Germinal center (tissue), 1 donor: ENCODE measurements at places on chromosomes 5 and 9.

DNA sequence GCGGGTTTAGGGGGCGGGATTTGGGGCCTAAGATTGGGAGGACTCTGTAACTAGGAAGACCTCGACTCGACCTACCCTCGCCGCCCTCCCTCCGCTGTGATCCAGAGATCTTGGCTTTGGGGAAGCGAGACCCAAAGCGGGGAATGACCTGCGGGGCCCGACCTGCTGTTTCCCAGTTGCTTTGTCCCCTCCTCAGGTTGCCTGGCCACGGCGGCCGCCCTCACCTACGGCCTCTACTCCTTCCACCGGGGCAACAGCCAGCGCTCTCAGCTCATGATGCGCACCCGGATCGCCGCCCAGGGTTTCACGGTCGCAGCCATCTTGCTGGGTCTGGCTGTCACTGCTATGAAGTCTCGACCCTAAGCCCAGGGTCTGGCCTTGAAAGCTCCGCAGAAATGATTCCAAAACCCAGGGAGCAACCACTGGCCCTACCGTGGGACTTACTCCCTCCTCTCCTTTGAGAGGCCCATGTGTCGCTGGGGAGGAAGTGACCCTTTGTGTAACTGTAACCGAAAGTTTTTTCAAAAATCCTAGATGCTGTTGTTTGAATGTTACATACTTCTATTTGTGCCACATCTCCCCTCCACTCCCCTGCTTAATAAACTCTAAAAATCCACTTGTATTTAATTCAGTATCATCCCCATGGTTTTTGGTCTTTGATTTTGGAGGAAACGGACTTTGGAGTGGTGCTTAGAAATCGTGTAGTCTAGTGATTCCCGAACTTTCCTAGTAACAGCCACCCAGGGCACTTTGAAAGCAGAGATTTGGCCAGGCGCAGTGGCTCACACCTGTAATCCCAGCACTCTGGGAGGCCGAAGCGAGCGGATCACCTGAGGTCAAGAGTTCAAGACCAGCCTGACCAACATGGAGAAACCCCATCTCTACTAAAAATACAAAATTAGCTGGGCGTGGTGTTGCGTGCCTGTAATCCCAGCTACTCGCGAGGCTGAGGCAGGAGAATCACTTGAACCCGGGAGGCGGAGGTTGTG, 878 bp downstream of the HIGD2A start:
- DNase-seq, result no peak

DNA sequence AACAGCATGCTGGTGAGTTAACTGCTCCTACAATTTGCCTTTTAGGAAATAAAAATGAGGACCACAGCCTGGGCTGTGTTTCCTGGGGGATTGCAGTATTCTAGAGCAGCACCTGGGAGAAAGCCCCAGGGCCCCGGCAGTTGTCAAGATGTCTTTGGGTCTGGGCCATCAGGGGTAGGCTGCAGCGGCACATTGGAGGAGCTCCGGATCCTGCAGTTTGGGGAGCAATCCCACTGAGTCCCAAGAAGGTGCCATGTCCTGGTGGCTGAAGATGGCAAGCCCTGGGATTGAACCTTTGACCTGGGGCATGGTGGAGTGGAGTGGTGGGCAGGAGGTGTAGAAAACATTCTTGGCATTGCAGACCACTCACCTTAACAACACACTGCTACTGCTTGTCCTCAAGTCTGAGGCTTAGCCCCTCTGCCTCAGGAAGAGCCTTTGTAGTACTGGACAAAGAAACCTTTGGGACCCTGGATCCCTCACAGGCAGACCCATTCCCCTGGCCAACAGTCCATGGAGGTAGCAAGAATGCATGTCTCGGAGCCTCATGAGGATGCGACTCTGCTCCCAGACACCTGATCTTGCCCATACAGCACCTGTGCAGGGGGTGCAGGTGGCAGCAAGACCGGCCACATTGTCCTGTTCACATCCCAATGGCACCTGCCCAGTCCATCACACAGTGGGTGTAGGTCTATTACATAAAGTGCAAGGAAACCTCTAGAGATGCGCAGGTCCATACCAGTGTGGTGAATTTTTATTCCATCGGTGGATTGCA, 159.1 kb upstream of the IRX2 start:
- no peak for DNase-seq

- no peak for DNase-seq
Measured at GRCh38 chr9:90018688-90019087, 413.9 kb downstream of the GADD45G start.

GRCh38 chr9:7907551-7908337, 108.2 kb upstream of the DMAC1 start:
- DNase-seq, result no peak

DNA sequence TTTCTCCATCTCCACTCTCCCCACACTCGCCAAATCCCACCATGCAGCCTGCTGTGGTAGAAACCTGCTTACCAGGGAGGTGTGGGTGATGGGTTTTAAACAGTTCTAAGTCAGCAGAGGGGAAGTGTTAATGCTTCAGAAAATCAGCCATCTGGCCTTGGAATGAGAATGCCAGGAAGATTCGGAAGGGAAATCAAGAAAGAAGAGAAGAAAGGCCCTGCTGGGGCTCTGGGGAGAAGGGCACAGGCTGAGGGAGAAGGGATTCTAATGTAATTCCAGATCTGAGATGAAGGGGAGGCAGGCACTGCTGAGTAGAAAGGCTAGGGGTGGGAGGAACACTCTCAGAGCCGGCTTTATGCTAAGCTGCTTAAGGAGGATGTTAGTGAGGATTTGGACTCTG, 434.7 kb upstream of the DMAC1 start:
- DNase-seq, result no peak

- DNase-seq, result no peak
Measured at GRCh38 chr5:130138406-130139045, 234.3 kb downstream of the CHSY3 start.

GRCh38 chr9:120774719-120775118, 18.5 kb downstream of the FBXW2 start:
- no peak for DNase-seq

- DNase-seq, result no peak
Measured at GRCh38 chr9:123643518-123643917, 286.4 kb downstream of the DENND1A start.

DNA sequence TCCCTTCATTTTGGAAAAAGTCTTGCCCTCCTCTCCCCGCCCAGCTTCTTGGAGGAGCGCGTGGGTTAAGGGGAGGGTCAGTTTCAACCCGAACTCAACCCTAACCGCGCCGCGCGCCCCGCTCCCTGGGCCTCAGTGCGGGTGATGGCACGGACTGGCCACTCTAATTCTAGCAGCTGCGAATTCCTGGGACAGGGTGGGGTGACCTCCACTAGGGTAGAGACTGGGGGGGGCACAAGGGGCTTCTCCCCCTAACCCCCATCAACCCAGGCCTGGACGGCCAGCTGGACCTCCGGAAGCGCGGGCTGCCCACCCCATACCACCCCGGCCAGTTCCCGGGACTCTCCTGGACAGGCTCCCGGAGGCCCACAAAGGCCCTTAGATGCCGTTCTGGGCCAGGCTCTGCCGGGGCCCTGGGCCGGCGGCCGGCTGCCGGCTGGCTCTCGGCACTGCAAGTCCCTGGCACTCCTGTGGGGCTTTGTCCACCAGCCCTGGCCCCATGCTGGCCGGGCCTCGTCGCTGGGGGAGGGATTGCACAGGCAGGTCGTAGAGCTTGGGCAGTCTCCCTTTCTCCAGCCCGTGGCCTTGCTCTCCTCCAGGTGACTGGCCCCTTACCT, 7.2 kb upstream of the PSD2 start:
- DNase-seq, result no peak

DNA sequence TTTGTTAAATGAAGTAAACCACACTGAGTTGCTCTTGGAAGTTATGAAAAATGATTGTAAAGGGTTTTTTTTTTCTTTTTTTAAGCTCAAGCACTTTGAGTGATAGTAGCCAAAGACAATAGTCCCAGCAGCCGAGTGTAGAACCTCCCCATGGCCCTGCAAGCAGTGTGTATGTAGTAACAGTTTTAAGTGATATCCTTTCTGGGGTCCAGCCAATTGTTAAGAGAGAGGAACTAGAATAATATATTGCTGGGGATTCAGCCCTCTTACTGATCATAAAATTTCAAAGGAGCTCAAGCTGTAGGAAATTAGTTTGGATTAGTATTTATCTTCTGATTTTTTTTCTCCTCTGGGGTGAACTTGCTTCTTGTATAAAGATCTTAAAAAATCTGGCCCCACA, 43.2 kb downstream of the NPR3 start:
- no peak for DNase-seq

GRCh38 chr9:94900222-94901018, 173.9 kb downstream of the AOPEP start:
- no peak for DNase-seq

GRCh38 chr9:138022756-138023393, 145.3 kb downstream of the CACNA1B start:
- no peak for DNase-seq

DNA sequence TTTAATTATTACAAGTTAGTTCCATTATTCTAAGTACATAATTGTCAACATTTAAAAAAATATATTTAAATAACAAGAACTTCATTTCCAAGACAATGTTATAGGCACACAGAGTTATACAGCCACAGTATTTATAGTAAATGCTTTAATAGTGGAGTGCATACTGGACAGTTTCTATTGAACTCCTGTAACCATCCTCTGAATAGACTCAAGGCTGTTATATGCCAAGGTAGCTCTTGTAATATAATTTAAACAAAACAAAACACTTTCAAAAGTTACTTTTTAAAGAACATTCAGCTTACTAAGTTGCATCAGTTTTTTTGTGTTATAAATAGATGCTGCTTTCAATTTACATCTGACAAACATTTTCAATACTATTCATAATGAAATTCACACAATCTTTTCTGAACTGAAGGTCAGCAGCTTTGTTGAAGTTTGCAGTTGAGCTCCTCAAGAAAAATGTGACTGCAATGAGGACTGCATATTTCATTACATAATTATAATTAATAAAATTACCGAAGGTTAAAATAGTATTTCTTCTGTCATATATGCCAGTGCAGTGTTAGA, 549.9 kb upstream of the CYLC2 start:
- no peak for DNase-seq

- no peak for DNase-seq
Measured at GRCh38 chr9:81411961-81412360, 277.4 kb downstream of the TLE1 start.

GRCh38 chr5:99911971-99912370, 623.2 kb upstream of the FAM174A start:
- DNase-seq, result no peak

GRCh38 chr5:66621146-66621545, 25.0 kb downstream of the MAST4 start:
- no peak for DNase-seq

GRCh38 chr5:10521466-10522223, 42.2 kb upstream of the ANKRD33B start:
- DNase-seq, result peak; percentile 42

DNA sequence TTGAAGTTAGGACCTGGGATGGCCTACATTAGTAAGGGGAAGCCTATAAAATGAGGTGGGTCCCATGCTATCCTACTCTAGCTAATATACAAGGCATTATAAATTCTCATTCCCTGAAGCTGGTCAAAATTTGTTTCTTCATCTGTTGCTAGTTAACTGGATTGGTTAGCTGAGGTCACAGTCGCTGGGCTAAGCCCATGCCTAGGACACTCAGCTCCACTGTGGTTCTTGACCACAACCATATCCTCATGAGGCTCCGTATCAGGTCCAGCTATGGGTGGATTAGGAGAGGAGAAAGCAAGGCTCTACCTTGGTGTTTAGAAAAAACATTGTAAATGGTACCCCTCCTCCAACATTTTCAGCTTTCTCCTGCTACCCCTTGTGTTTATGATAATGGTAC, 52.8 kb upstream of the RAI14 start:
- DNase-seq, result no peak

GRCh38 chr5:100446879-100447430, 88.2 kb upstream of the FAM174A start:
- DNase-seq, result no peak

DNA sequence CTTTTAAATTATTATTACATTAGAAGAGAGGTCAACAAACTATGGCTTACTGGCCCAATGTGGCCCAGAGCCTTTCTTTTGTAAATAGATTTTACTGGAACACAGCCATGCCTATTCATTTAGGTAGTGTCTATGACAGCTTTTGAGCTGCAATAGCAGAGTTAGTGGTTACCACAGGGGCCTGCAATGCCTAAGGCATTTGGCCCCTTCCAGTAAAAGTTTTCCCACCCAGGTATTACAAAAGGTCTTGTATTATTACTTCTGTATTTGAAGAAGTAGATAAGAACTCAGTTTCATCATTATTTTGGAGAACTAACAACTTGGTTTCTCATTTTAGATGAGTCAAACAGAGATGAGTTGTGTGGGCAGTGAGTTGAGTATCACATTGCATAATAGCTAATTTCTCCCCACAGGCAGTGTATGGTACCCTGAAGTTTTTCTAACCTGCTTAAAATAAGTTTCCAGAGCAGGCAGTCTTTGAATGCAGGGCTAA, 9.5 kb downstream of the MTRR start:
- no peak for DNase-seq

DNA sequence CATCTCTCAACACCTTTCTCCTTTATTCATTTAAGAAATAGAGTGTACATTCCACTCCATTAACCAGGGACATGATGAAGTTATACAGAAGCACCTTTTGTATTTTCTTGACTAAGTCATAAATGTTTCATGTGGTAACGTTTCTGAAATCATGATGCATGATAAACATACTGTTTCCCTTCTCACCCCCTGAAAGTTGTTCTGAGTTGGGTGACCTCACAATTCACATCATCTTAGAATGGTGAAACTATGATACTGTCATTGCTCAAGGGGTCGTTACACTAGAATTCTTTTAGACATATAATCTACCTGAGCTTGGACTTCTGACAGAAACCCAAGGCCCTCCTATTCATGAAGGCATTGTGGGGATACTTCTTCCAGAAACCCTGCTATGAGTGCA, 37.8 kb upstream of the MIER3 start:
- no peak for DNase-seq

- DNase-seq, result no peak
Measured at GRCh38 chr5:55634209-55634805, 77.8 kb downstream of the SLC38A9 start.

DNA sequence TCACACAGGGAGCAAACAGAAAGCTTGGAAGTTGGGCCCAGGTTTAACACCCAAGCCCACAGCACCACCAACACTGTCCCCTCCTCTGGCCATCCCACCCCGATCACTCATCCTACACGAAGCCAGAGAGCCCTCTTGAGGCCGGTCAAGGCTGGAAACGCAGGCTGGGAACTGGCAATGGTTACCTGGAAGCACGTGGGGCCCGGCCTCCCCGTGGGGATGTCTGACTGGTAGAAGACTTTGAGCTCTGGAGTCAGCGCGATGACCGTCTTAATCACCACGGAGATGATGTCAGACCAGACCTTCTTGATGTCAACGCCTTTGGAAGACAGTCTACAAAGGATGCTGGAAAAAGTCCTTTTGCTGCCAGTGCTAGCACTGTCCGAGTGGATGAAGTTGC, 104.1 kb downstream of the TTLL11 start:
- DNase-seq, result no peak

DNA sequence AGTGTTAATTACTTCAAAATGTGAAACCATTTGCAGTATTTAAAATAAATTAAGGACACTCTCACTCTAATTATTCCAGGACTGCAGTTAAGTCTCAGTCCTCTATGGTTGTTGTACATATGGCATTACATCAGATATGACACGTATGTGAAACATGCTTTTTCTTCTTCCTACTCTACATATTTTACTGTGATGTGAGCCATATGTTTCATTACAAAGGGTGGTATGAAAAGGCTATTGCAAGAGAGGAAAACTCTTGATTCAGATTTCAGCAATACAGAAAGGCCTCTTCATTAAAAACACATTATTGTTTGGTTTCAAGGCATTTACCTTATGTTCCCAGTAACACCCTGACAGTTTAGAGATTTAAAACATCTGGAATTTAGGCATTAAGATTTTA, 964.5 kb upstream of the DMAC1 start:
- no peak for DNase-seq
